ENCODE measurements at places on chromosomes 3 and 15.

GRCh38 chr3:195558602-195559001 lies 15.5 kb upstream of the PPP1R2 start:
- DNase-seq: no peak

DNA sequence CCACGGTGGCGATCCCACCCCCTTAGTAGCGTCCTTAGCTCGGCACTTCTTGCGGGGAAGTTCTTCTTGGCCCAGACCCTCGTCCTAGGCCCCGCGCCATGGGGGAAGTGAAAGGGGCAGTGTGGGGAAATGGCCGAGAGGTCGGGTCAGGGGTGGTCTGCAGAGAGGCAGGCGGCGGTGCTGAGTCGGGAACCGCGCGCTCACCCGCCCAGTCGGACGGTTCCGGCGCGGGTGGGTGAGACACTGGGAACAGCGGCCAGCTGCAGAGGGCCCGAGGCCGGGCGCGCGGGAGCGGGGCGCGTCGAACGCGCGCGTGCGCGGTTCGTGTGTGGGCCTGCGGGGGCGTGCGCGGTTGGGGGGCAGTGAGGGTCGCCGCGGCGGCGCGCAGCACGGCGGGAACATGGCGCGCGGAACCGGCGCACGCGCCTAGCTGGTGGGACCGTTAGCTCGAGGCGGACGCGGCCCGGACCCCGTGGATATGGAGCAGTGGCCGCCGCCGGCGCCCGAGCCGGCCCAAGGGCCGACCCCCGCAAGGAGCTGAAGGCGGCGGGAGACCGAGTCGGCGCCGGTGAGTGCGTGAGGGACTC lies 246.9 kb downstream of the GOLGA6L6 start:
- DNase-seq: no peak

- no peak for DNase-seq
These were observed 9.9 kb downstream of the DNASE1L3 start for GRCh38 chr3:58200846-58201355.

DNA sequence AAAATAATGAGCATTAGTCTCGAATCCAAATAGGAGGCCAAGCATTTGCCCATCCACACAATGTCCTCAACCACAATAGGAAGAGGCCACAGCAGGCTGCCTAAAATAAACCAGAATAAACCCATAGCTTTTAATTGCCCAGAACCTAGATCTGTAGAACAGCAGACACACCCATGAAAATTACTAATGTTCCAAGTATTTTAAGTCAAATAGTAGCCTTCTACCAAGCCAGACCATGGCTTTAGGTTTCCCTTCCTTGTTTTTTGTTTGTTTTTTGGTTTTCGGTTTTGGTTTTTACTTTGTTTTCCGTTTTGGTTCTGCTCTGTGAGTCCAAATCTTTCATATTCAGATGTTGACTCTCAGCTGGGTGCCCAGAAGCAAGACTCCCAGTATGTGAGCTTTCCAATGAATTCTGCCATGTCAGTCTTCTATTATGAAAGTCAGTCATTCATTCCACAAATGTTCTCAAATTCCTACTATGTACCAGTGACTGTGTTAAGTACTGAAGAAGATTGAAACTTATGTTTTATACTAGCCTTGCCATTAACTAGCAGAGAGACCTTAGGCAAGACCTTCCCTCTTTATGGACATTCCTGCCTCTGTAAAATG lies 57.8 kb upstream of the BOC start:
- DNase-seq: no peak

DNA sequence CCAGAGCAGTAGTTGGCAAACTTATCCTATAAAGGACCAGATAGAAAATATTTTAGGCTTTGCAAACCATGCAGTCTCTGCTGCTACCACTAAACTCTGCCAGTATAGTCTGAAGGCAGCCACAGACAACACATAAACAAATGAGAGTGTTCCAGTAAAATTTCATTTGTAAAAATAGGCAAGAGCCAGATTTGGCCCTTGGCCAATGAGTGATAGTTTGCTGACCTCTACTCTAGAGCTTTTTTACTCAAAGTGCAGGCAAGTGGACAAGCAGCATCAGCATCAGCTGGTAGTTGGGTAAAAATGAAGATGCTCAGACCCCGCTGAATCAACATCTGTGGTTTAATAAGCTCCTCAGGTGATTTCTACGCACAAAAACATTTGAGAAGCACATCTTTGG lies 269.8 kb downstream of the NTRK3 start:
- DNase-seq: no peak
